ENCODE measurements at places on chromosomes 4 and X.

GRCh38 chr4:123878976-123879375, 482.4 kb downstream of the SPRY1 start:
- no peak for DNase-seq

GRCh38 chr4:89899152-89899551, 4.5 kb downstream of the MMRN1 start:
- no peak for DNase-seq

DNA sequence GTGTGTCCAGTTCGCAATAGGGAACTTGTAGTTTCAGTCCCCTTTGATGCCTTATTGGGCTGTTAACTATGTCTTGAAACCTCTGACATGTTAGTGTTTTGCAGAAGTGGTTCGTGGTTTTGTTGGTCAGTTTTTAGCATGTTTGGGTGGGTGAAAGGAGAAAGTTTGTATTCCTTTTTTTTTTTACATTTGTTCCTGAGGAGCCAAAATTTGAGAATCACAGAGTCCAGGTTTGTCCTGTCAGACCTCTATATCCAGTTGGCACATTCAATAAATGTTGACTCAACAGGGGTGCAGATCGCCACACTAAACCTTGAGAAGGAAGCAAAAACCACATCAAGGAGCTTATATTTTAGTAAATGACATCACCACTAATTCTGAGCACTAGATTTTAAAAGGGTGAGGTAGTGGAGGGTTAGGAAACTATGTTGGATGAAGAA, 26.2 kb downstream of the DLG3 start:
- no peak for DNase-seq

DNA sequence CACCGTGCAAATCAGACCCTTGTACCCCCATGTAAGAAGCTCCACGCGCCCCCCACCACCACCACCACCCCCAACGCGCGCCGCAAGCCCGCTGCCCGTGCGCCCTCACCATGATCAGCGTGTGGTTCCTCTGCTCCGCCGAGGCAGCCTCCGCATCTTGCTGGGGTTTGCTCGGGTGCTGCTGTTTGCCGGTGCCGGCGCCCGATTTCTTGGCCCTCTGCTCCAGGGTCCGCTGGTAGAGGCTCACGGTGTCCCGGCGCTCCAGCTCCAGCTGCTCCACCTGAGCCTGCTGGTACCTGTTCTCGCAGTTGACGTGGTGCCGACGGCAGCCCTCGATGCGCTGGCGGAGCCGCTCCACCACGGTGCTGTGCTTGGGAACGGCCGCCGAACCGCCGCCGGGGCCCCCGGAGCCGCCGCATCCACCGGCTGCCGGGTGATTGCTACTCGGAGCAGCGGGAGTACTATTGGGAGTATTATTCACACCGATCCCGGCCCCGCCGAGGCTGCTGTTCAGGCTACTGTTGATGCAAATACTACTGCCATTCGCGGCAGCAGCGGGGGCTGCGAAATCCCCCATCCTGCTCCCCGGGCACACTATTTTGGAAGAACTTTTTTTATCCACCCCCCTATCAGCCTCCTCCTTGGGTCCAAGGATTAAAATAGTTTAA, 1.1 kb downstream of the MAML3 start:
- DNase-seq: peak; percentile 33

DNA sequence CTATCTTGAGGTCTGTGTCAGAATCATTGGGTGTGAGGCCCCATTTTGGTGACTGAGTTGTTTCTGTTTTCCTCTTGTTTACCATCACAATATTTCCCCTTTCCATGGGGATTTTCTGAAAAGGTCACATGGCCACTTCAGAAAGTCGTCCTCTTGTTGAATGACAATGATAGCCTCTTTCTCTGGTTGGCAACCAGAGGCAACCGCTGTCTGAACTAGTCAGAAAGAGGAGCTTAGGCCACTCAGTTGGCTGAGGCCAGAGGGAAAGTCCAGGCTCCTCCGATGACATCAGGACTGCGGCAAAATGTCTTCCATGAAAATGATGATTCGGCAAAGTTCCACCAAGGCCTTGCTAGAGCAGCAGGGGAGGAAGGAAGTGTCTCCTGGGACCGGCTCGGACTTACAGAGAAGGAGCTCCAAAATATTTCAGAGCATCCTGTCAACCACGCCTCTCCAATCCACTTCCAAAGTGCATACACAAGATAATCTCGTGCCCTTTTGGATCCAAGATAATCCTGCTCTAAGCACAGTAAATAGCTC, 19.1 kb upstream of the RBM47 start:
- no peak for DNase-seq

- DNase-seq: no peak
These were observed 74.9 kb downstream of the CRLF2 start for GRCh38 chrX:1137531-1137930.

Measured in central memory CD4-positive, alpha-beta T cell (primary cell).